ENCODE measurements at places on chromosomes 7 and 10.

DNA sequence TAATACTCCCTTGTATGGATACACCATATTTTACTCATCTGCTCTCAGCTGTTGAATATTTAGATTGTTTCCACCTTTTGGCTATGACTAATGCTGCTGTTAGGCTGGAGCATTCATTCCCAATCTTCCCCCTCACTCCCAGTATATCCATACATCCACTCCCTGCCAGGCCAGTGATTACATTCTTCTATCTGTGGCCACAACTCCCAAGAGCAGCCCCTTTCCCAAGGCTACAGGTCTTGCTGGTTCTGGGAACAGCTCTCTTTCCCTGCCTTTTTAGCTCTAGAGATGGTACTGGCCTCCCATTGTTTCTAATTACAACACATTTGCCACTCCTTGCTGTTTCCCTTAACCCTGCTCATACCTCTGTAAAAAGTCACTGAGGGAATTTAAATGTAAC, 28.2 kb downstream of the SFR1 start:
- DNase-seq, result no peak

DNA sequence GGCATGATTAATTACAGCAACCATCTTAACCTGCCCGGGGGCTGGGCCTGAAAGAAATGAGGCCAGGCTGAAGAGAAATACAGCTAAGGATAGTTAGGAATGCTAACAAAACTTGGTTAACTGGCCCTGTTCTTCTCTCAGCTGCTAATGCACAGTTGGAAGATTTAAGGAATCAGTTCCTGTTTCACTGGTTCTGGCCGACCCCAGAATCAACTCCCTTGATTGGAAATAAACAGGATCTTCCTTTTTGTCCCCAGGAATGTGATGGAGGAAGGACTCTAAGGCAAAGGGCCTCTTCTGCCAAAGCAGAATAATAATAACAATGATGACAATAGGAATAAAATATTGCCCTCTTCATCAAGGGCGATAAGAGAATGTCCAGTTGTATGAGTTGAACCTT, 3.5 kb upstream of the LRMDA start:
- no peak for DNase-seq

- DNase-seq, result no peak
These were observed 70.5 kb upstream of the SP4 start for GRCh38 chr7:21357151-21358097.

DNA sequence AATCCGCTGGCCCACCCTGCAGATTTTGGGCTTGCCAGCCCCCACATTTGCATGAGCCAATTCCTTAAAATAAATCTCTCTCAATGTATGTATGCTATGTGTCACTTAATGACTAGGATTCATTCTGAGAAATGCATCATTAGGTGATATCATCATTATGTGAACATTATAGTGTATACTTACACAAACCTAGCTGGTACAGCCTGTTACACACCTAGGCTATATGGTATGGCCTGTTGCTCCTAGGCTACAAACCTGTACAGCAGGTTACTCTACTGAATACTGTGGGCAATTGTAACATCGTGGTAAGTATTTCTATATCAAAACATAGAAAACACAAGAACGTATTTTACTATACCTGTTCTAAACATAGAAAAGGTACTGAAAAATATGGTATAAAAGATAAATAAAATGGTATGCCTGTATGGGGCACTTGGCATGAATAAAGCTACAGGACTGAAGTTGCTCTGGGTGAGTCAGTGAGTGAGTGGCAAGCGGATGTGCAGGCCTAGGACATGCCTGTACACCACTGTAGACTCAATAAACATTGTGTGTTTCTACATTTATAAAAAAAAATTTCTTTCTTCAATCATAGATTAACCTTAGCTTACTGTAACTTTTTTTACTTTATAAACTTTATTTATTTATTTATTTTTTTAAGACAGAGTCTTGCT, 135.9 kb downstream of the ABCA13 start:
- DNase-seq, result peak; percentile 58
